ENCODE measurements at places on chromosomes 7 and 10.

DNA sequence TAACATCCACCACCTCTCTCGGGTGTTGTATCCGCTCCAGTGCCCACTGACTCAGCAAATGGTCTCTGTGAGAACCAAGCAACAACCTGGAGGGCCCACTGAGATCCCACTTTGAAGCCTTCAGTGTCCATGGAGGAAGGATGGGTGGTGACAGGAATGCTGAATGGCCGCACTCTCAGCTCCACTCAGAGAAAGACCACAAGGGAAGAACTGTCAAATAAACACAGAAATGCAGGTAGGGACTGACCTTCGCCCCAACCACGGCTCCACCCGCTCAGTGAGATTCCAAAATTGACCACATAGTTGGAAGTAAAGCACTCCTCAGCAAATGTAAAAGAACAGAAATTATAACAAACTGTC lies 65.8 kb downstream of the VIPR2 start:
- DNase-seq: no peak

GRCh38 chr7:4307316-4308204 lies 374.5 kb upstream of the FOXK1 start:
- no peak for DNase-seq

GRCh38 chr10:1552406-1552805 lies 184.9 kb downstream of the ADARB2 start:
- DNase-seq: no peak

- DNase-seq: no peak
These were observed 182.1 kb downstream of the NEBL start for GRCh38 chr10:20714979-20715378.

GRCh38 chr7:3289996-3290395 lies 11.1 kb upstream of the SDK1 start:
- DNase-seq: no peak

DNA sequence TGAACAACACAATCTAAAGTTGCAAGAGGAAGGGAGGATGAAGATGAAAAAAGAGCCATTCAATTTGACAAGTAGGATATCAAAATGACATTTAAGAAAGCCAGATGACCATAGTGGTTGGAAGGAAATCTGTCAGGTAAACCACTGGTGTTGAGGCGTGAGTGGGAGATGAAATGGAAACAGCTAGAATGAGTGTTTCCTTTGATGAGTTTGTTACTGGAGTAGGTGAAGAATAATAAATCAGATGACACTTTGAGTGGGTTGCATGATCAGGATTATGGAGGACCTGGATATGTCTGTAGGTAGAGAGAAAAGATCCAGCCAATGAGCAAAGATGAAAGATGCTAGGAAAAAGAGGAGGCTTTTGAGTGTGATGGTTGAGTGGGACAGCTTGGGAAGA lies 33.1 kb downstream of the AKR1B1 start:
- DNase-seq: no peak
